ENCODE measurements at places on chromosomes 2 and 18.

DNA sequence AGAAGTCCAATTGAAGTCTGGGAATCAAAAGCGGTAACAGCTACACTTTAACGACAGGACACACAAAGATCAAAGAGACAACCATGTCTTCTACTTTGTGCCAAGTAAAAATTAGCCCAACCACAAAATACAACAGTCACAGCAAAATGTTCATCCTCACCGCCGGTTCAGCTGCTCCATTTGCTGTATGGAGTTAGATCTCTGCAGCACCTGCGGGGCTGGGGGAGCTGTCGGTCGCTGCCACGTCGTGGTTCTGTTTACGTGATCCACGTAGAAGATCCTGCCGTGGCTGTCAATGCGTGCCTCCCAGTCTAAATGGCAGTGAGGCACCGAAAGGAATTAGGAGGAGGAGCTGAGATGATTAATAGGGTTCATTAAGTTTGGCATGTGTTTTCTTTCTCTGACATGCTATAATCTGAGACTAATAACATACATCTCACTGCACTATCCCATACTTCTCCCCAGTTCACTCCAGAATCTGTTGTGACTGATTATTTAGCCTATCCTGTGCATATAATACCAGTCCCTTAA lies 136.5 kb upstream of the STK17B start:
- no peak for DNase-seq

- no peak for DNase-seq
These were observed 7.2 kb upstream of the AFTPH start for GRCh38 chr2:64516651-64517510.

- no peak for DNase-seq
These were observed 19.9 kb downstream of the RBMS1 start for GRCh38 chr2:160473468-160474318.

DNA sequence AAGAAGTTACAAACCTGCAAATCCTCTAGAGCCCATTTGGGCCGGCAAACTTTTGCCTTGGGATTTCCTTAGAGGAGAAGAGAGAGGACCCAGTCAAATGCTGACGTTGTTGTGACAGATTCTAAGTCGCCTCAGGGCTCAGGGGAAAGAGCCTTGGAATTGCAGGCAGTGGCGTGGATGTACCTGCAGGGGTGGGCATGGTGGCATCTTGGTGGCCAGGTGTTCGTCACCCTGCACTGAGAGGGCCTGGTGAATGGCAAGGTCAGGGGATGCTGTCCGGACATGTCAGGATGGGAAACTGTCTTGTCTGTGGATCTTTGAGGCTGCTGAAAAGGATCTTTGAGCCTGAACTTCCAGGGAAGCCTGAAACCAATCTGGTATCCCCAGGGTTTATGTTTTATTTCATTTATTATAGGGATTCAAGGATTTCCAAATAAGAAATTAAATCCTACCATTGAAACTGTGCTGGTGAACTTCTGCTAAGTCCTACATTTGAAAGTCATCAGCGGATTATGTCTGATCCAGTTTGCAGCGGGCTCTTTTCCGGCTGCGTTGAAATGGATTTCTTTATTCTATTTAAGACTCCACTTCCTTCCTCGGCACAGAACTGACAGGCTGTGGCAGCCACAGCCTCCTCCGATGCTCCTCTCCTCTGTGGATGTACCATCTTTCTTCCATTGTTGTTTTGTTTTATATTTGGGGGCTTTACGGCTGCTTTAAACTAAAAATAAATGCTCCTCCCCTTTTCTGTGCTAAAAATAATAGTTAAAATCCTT lies 207.6 kb downstream of the AGAP1 start:
- DNase-seq, result no peak

DNA sequence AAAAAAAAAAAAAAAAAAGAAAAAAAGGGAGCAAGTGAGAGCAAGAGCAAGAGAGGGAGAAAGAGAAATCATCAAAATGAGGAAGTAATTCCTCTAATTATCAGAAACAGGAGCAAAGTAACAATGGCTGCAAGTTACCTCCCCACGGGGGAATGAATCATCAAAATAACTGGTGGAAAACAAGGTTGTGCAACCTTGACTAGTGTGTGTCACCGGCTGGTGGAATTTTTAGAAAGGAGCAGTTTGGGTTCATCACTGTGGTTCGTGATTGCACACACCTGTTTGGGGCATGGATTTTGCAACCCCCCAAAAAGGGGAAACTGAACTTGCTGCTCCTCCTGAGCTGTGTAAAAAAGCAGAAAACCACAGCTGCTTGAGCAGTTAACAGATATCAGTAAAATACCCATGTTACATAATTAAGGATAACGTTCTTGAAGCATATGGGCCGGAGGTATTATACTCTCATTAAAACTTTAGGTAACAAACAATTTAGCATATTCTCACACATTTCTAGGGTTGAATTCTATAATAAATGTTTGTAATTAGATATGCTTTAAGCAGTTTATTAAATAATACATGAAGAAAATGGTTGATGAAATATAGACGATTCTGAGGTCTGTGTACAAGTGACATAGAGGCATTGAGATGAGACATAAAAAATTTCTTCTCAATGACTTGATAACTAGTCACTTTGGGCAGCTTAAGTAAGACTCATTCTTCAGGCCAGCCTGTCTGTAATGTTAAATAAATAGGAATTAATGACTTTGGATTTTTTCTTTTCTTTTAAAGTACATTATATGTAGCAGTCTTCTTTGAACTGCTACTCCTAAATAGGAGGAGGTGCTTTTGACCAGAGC lies 184.2 kb upstream of the ZEB2 start:
- DNase-seq, result no peak

- no peak for DNase-seq
These were observed 12.6 kb downstream of the DRC1 start for GRCh38 chr2:26414311-26414710.

DNA sequence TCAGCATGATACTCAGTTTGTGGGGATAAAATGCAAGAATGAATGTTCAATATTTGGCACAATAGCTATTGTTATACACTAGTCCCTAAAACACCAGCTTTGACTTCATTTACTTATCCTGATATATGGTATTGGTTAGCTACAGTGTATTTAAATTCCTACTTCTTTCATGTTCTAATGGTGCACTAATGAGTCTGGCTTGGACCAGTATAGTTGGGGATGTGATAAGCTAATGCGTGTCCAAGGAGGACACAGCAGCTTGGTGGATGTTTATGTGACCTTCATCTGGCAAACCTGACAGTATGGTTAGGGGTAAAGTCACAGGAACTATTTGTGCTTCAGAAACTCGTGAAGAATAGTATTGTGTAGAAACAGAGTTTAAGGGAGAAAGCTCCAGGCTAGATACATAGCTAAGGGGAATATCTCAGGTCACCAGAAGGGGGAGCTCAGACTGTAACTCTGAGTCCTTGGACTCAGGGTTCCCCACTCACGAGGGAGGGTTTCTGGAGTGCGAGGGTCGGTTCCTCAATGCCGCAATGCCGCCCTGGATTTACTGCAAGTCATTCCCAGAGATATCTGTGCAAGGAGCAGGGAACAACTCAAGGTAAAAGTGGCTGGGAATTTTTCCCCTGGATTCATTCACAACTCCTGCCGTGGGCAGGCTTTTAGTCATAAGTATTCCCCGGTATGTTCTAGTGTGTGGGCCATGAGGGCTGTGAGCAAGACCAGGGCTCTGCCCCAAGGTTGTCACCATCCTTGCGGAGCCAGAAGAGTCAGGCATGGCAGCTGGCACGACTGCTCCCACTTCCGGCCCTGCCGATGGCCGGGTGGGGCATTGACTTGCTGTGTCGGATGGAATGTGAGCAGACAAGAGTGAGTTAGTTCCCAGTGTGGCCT lies 14.5 kb downstream of the IL1R2 start:
- no peak for DNase-seq

DNA sequence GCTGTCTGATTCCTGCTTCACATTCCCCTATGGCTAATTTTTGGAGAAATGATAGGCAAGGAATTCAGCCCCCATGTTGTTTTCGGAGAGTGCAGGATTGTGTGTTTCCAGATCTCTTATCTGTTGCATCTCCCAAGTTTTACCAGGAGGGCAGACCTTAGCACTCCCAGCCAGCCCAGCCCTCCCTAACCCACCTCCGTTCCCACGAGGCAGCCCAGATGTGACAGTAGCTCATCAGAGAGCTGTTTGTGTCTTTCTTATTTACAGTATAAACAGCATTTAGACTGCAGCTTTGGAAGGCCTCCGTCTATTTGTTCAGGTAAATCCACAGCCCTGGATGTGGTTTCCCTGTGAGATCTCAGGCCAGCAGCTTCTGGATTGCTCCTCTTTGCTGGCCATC lies 91.6 kb downstream of the THNSL2 start:
- DNase-seq, result no peak

DNA sequence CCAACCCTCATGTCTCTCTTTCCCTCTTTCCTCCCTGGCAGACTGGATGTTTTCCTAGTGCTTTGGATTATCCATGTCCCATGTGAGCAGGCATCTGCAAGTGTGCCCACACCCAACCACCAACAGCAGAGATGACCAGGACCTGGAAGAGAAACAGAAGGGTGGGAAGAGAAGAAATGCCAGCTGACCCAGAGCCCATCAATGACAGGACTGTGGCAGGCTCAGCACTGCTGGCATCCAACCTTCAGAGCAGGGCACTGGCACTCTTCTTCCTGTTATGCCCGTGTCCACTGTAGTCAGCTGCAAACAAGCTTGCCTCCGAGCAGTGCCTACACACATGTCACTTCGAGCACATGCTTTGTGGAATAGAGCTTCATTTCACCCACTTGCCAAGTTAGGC lies 121.1 kb downstream of the TANC1 start:
- DNase-seq, result no peak

DNA sequence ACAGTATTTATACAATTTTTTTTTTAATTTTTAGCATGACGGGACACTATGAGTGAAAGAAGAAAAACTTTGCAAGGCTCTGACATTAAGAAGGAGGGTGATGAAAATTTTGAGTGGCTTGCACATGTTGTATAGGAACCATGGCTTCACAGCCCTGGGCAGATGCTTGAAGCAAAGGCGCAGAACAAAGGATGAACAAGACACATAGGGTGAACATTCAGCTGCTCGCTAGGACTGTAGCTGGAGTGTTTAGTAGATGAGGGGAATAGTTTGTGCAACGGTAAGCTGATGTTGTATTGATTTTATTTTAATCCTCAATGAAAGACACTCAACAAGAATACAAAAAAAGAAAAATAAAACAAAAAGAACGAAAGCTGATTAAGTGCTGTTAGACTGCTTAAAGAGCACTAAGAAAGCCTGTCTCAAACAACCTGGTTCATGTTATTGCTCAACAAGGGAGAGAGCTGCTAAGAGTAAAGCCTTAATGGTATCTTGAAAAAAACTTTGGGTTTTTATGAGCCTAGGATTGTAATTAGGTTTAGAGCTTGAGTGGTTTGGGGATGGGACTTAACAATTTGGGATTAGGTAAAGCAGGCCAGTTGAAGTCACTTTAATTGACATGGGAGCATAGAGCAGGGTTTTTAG lies 41.2 kb upstream of the GCFC2 start:
- DNase-seq, result no peak

- DNase-seq, result no peak
These were observed 79.3 kb downstream of the ADCYAP1 start for GRCh38 chr18:984004-984403.

GRCh38 chr2:176081837-176082524 lies 1.8 kb downstream of the EVX2 start:
- no peak for DNase-seq

DNA sequence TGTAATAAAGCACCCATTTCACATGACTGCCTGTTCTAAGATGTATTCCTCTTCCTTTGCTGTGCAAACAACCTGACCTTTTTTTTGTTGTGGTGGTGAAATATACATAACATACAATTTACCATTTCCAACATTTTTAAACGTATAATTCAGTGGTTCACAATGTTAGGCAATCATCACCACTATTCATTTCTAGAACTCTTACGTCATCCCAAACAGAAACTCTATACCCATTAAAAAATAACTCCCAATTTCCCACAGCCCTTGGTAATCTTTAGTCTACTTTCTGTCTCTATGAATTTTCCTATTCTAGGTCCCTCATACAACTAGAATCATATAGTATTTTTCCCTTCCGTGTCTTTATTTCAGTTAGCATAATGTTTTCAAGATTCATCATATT lies 36.7 kb downstream of the RND3 start:
- DNase-seq, result no peak

DNA sequence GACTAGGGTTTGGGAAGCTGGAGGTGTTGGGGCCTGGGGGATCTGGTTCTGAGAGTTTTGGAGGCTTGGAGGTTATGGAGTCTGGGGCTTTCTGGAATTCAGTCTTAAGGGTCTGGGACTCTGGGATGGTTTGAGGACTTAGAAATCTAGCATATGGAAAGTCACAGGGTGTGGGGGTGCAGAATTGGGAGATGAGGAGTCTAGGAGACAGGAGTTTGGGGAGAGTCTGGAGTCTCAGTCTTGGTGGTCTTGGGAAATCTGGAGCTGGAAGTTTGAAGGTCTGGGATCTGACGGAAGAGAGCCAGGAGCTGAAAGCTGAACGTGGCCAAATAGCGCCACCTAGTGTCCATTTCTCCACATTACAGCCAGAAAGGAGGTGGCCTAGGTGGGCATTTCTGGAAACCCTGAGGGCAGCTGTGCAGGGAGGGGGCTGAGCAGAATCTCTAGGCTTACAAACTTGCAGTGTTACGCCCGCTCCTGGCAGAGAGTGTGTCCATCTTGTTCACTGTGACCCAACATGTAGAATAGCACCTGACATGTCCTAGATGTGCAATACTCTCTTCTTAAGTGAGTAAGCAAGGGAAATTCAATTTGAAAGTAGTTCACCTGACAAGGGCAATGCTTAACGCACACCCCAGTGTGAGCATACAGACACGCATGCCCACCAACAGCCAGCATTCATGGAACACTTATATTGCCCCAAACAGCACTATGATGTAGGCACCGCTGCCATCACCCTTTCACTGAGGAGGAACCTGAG lies 204.8 kb downstream of the TFCP2L1 start:
- no peak for DNase-seq

DNA sequence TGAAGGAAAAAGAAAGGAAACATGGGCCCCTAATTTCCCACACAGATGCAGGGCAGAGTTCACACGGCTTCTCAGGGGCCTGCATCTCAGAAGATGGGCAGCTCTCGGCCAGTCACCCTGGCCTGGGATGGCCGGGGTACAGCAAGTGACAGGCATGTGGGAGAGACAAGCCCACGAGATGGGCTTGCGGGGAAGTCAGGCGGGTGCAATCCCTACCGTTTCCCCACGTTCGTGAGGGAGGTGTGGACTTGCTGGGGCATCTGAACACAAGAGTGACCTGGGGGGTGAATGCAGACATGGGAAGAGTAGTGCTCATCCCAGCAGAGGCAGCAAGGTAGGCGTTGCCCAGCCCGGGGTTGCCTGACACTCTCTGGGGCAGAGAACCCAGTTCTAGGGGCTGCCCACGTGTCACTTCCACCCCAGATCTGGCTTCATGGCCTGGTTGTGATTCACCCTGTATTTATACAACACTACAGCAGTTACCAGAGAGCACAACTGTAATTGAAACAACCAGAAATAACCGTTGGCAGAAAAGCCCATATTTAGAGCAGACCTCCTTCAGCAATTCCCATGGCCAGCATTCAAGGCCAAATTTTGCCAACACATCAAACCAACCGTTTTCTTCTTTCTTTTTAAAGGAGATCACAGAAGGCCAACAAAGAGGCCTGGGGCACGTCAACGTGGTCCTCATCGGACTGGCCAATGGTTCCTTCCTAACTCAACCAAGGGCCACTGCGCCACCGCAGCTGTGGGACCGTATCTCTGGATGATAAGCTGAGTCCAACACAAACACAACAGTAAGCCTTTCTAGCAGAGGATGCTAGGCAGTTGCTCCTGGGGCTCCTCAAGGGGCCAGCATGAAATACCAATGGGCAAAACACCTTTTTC lies 58.4 kb downstream of the PARD6G start:
- no peak for DNase-seq
